H4 (cell line): ENCODE measurements at places on chromosomes 11 and 22. TPM values are rescaled to one million over a fixed set of nuclear protein-coding genes. Genes with fewer than 3 reads are reported as not detected.

Gene MEI1
- total RNA-seq: not detected in 2 replicates

Gene BAIAP2L2
- not detected in 2 replicates for total RNA-seq

- DNase-seq: no peak
Measured at GRCh38 chr11:10257478-10257877, 36.5 kb downstream of the SBF2 start.

DNA sequence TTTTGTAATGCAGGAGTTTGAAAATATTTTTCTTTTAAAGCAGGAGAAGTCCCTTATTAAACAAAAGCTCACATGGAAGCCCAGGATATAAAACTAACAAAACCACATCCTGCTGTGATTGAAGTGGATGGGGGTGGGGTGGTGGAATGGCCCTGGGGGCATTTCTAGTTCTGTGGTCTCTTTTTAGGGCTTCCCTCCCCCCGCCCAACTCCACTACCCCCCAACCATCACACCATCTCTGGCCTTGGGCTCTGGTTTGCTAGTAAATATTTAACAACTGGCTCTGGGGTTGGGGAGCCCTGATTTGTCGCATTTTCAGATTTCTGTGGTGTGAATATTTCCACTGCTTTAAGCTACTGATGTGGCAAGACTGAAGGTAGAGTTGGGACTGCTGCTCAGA lies 279.6 kb upstream of the PLET1 start:
- peak; percentile 15 for DNase-seq

DNA sequence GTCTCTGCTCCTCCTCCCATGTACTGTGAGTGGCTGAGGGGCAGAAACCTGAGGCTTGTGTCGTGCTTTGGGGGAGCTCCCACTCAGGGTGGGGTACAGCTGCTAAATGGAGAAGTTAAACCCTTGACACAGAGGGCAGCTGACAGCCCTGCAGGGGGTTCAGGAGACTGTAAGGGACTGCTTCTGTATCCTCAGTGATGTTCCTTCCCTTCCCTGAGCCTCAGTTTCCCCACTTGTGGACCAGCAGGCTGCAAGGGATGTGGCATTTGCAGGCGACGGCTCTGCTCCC lies 15.6 kb downstream of the SYNGR1 start:
- no peak for DNase-seq

- DNase-seq: no peak
Measured at GRCh38 chr11:114586797-114587196, 8.8 kb downstream of the NXPE4 start.

- DNase-seq: no peak
Measured at GRCh38 chr22:44793106-44793505, 40.7 kb downstream of the ARHGAP8 start.
